ENCODE measurements at places on chromosomes 13 and 19.

GRCh38 chr13:94598281-94598680 is 2.3 kb upstream of the TGDS start:
- no peak for DNase-seq

DNA sequence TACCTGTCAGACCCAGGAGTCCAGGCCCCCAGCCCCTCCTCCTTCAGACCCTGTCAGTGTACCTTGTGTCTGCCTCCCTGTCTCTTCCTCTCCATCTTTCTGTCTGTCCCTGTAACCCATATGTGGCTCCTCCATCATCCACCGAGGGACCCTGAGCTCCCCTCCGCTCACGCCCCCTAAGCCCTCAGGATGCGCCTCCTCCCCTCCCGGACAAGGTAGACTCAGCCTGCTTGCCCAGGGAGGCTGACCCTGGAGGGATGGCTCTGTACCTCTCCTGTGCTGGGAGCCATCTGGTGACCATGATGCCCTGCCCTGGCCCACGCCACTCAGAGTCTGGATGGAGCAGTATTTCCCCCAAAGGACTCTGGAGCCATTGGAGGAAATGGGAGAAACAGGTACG is 1.0 kb upstream of the CAPN12 start:
- DNase-seq, result no peak

DNA sequence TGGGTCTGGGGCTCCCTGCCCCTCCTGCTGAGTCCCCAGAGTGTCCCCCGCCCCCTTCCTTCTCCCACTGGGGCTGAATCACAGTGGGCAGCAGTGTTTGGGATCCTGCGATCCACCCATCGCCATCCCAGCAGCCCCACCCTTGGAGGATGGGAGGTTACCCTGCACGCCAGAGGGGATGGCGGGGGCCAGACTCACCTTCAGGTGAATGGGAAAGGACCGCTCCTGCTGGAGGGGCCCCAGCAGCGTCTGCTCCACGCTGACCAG is 569 bp downstream of the DLEU7 start:
- DNase-seq, result no peak

- no peak for DNase-seq
These were observed 351.9 kb downstream of the EFNB2 start for GRCh38 chr13:106183410-106184065.

DNA sequence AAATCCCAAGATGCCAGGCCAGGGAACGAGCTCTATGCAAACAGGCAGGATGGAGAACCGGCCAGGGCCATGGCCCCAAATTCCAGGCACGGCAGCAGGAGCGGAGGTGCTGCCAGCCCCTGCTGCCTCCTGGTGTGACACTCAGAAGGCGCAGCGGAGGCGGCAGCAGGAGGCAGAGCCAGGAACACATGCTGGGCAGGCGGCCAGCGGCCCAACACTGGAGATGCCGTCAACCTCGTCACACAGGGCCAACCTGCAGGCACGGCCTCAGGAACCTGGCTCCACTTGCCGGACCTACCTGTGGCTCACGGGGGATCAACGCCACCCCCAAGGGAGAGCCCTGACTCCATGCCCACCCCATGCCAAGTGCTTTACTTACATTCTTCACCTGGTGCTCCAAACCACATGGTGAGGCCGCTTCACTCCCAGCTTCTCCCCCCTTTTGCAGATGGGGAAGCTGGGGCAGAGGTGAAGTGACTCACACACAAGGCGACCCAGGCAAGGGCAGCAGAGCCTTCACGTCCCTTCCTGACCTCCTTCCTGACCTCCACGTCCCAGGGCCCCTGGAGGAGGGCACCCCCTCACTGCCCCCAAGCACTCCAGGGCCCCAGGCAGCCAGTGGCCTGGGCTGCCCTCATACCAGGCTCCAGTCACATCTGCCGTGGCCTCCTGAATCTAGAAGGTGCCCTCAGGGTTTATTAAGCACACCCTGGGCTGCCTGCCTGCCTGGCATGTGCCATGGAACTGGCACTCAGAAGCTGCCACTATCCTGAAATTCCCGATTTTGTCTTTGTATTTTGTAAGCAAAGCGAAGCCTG is 43.5 kb downstream of the GGACT start:
- DNase-seq, result no peak

DNA sequence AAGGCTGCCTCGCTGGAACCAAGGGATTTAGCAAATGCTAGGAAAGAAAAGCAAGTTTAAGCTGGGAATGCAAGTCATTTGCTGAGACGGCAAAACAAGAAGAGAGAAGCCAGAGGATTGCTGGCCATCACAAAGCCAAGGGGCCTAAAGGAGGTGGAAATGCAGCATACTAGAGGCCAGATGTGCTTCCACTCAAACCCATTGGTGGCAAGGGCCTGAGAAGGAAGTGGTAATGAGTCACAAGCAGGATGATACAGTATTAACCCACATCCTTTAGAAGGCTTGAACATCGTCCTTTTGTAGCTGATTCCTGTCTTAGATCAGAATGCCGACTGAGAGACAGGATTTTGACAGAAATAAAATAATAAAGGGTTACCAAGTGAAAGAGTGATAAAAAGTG is 68.2 kb downstream of the ITGBL1 start:
- DNase-seq, result peak; percentile 58

DNA sequence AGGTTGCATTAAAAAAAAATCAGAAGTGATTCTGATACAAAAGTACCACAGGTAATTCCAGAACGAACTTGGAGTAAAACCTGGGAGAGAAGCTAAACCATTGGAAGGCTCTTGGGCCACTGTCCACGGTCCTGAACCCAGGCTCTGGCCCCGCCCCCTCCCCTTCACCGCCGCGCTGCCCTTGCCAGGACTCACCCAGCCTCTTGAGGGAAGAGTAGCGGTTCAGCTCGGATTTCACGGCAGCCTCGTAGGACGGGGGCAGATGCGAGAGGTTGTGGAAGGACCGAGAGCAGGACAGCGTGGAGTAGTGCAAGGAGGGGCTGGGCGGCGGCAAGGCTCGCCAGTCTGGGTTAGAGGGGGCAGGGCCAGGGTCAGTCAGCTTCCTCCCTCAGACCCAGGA is 5.7 kb downstream of the SHISA7 start:
- peak; percentile 67 for DNase-seq

- no peak for DNase-seq
These were observed 25.3 kb upstream of the FBXO27 start for GRCh38 chr19:39057615-39058014.

GRCh38 chr13:44879452-44880058 is 109.7 kb downstream of the NUFIP1 start:
- DNase-seq, result peak; percentile 61

DNA sequence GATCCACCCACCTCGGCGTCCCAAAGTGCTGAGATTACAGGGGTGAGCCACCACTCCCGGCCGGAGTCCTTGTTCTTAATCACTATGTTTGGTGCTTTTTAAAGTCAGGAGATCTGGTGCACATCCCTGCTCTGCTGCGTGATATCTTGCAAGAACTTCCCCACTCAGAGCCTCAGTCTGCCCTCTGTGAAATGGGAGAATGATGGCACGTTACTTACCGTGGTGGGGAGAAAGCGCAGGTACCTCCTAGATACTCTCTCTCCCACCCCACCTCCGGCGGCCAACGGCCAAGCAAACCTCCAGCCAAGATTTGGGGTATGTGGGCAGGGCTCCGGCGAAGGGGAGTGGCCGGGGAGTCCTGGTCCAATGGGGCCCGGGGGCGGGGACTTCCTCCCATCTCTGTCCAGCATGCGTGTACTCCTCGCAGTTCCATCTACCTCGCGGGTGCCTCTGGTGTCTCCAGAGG is at the start of gene RYR1:
TSS of gene RYR1 (plus strand) at position 424 of the 466 bp plus-strand sequence. CDS start 139 bp downstream, outside the sequence.
- peak; percentile 33 for DNase-seq

- DNase-seq, result no peak
These were observed 27.3 kb downstream of the RUBCNL start for GRCh38 chr13:46359714-46360113.

- no peak for DNase-seq
These were observed 24.3 kb downstream of the FGF21 start for GRCh38 chr19:48779636-48780035.

- DNase-seq, result no peak
These were observed 22.3 kb upstream of the STARD13 start for GRCh38 chr13:33307843-33308242.

DNA sequence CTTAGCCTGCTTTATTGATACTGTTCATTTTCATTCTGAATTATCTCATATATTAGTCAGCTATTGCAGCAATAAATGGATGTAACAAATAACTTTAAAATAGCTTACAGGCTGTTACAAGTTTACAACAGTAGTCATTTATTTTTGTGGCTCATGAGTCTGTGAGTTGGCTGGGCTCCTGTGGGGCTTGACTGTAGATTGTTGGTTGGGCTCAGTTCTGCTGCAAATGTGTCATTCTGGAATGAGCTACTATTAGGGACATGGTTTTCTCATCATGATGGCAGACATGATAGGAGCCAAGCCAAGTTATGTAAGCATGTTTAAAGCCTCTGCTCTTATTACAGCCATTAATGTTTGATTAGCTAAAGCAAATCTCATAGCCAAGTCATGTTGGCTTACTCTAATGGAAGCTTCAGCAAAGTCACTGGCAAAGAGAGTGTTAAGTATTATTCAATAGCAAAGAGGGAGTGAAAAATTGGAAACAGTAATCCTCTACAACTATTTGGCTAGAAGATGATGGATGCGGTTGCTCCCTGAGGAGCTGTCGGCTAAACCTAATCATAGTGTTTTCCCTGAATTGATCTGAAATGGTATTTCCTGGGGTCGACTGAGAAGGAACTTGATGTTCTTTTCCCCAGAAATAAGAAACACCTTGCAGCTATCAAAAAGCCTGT is 391.3 kb downstream of the TDRD3 start:
- DNase-seq, result no peak

DNA sequence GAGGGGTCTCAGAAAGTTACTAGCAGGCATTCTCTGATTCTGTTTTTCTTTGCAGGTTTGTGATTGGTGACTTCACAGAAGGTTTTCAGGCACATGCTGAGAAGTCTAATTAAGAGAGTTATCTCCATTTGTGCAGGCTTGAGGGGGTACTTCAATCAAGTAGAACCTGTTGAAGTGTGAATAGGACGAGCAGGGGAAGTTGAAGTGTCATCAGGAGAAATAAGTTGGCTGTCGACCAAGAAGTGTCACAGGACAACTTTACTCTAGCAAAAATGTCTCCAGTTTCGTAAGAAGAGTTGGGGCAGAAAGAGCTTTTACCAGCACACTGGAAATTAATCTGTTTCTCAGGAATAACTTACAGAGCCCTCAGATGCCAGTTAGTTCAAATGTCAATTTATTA is 576.5 kb upstream of the SLITRK5 start:
- DNase-seq, result peak; percentile 26

GRCh38 chr13:22399801-22400420 is 729.0 kb downstream of the FGF9 start:
- no peak for DNase-seq

- no peak for DNase-seq
These were observed 9.4 kb upstream of the SPC24 start for GRCh38 chr19:11164879-11165406.

GRCh38 chr13:48925001-48925400 is 50.7 kb upstream of the FNDC3A start:
- DNase-seq, result no peak

GRCh38 chr19:30920222-30920621 is 429.0 kb downstream of the TSHZ3 start:
- no peak for DNase-seq

DNA sequence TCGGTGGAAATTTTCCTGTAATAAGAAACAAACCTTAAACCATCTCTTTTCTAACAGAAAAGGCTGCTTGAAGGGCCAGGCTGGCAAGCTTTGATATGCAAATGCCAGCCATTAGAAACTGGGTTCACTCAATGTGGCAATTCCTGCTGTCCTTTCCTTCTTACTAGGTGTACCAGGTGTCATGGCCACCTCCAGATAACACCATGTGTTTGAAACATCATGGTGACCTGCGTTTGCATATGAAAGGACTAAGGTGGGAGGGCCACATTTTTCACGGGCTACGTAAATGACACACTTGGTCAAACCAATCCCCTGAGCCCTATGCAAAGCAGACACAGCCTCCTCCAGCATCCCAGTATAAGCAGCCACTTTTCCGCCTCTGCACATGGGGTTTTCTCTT is 789.1 kb upstream of the SLITRK5 start:
- DNase-seq, result no peak

GRCh38 chr13:30593001-30593400 is 24.7 kb upstream of the USPL1 start:
- no peak for DNase-seq

DNA sequence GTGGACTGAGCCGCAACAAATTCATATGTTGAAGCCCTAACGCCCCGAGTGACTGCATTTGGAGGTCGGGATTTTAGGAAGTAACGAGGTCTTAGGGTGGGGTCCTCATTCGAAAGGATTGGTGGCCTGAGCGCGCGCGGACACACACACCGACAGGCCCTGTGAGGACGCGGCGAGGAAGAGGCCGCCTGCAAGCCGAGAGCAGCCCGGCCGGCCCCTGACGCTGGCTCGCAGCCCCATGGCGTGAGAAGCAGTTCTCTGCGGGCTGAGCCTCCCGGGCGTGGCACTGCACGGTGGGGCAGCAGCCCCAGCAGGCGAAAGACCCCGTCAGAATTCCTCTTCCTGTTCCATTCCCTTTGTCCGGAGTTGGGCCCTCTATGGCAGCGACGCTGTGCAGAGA is 131.2 kb downstream of the CRYL1 start:
- DNase-seq, result no peak

DNA sequence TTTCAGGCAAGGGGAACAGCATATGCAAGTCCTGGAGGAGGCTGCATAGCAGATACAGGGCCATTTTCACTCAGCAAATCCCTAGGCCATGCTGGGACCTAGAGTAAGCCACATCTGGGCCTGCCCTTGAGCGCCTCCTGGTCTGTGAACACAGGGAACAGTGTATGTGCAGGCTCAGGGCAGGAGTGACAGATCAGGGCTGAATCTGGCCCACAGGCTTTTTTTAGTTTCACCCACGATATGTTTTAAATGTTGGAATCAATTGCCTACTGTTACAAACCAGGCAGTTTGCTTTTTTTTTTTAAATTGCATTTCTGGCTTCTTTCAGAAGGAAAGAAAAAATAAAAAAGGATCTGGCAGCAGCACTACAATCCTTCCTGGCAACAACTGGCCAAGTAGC is 1.5 kb upstream of the TMEM145 start:
- no peak for DNase-seq

DNA sequence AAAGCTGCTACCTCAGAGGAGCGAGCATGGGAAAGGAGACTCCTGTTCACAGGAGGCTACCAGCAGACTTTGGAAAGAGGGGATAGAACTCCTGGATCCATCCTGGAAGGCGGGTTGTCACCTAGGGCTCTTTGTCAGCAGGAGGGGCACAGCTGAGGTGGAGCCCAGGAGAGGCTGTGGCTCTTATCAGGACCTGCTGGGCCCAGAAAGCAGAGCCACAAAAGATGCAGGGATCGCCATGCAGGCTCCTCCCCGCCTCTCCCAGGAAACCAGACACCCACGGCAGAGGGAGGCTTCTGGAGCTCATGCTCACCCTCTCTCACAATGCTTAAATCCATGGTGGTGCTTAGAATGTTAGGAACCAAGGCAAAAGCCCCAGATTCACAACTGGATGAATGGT is 994.2 kb downstream of the UQCRFS1 start:
- no peak for DNase-seq

DNA sequence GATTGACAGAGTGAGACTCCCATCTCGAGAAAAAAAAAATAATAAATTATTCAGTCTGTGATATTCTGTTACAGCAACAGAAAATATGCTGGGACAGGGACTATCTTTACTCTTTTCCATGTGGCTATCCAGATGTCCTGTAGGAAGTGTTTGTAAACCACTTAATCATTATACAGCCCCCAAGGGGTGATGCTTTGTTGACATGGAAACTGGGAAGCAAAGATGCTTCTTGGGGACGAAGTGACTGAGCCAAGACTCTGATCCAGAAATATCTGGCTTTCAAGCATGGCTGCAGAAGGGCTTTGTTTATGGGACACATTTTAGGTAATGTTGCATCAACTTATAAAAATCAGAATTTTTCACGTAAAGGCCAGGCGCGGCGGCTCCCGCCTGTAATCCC is 5.4 kb downstream of the ZNF8 start:
- no peak for DNase-seq
